BE2C (cell line): ENCODE measurements at places on chromosomes 7 and 10.
A peak's percentile ranks its signal among the peaks of the same experiment; 100 is the strongest.

GRCh38 chr7:23331132-23331531, 32.0 kb downstream of the MALSU1 start:
- DNase-seq: no peak

- peak; percentile 14 for DNase-seq
These were observed 1.2 kb downstream of the BRAF start for GRCh38 chr7:140923358-140924006.

DNA sequence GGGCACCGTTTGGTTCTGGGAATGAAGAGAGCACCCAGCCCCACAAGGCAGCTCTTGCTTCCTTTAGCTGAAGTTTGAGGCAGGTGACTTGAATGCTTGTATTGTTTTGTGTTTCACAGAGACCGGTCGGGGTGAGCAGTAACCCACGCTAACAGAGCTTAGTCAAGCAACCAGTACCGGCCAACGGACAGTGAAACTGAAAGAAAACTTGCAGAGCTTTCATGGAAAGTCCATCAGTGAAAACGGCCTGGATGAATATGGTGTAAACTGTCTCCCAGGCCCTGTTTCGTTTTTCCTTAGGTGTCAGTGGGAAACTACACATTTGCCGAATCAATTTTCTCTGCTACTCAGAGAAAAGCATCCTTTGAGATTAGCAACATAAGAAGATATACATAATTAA, 101.1 kb downstream of the LYZL1 start:
- no peak for DNase-seq

DNA sequence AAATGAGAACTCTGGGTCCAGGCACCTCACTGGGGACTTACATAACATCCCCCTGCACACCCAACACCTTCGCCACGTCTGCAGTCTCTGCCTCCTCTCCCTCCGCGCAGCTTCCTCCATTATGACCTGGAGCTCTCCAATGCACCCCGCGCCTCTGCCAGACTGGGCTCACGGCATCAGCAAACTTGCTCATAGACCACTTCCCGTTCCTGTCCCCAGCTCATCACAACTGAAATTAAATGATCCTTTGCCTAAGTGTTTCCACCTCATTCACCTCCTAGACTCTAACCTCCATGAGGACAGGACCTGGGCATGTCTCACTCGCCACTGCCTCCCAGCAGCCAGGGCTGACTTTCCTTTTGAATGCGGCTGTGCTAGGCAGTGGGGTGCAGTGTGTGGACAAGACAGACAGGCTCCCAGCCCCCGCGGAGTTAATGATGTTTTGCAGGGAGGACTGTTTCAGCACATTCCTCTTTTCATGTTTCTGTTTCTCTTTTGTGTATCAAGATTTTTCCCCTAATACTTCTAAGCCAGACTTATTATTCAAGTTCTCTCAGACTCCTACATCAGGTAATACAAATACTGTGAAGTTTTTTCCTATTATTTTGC, 18.8 kb downstream of the CHST15 start:
- no peak for DNase-seq

- DNase-seq: no peak
These were observed 32.0 kb upstream of the PSAP start for GRCh38 chr10:71882813-71883659.
